ENCODE measurements at places on chromosomes 11 and 22.

DNA sequence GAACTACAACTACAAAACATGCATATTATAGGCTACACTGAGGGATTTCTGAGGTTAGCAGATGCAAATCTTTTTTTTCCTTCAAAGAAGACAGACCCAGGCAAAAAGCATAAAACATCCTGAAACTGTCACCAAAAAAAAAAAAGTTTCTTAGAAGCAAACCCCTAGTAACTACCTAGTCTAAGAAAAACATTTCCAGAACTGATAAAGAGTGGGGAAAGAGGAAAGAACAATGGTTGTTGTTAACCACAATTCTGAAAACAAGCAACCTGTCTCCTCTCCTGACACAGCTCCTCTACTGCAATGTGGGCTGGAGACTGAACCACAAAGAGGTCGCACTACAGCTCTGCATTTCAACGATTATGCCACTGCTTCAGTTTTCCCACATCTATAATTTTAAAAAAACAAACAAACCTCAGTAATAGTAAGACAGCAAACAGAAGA lies 15.0 kb downstream of the DENND5A start:
- DNase-seq, result peak; percentile 10

GRCh38 chr22:22942511-22943329 lies 55.1 kb downstream of the IGLL5 start:
- DNase-seq, result peak; percentile 61

DNA sequence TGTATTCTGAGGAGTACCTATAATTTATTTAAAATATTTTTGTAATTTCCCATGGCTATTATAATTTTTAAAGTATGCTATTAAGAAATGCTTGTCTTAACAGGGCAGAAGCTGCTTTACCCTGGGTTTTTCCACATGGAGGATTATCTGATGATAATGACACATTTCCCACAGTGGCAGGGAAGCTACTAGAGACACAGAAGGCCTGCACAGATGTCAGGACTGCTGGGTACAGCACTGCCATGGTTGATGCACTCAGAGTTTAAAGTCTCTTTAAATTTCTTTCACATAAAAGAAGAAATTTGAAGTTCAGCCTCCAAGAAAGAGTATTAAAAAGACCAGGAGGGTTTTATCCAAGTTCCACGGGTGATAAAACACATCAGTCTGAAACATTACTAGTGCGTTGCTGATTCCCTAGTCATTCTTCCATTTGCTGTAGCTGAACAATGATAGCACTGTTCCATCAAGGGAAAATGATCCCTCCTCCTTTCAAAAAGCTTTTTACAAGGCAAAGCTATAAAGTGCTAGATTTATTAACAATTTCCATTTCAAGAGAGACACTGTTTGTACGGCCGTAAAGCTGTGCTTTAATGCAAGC lies 363.0 kb downstream of the CNTN5 start:
- no peak for DNase-seq

DNA sequence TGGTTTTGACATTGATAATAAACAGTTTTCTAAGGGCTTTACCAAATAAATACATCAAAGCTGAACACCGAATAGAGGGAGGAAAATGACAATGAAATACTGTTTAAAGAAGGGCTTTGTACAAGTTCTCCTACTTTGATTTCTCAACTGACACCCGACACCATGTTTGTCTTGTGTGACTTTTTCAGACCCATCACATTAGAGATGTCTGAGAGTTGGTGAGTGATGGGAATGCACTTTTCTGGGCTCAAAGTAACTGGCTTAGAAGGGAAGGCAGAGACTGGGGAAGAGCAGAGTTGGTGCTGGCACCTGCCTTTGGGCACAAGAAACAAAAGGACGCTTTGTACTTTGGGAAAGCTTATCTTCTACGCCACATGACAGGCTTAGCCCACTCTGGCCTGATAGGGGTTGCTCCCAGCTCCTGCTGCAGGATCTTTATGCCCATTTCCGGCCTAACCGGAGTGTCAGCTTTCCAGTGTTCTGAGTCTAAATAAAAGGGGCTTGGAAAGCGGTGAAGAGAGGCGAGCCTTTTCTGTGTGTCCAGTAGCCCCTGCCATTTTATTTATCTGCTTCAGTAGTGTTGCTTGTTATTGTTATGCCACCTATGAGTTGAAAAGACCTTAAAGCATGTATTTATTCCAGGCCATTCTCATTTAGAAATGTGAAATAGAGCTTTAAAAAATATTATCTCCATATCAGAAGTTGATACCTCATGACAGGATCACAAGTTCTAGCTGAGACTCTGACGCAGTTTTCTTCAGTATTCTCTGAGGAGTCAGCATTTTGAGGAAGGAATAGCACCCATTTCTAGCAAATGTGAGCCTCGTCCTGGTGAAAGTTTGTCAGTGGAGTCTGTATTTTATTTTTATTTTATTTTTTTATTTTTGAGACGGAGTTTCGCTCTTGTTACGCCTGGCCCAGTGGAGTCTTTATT lies 24.2 kb downstream of the KREMEN1 start:
- DNase-seq, result no peak

GRCh38 chr11:27938011-27938410 lies 169.9 kb downstream of the KIF18A start:
- DNase-seq, result no peak

DNA sequence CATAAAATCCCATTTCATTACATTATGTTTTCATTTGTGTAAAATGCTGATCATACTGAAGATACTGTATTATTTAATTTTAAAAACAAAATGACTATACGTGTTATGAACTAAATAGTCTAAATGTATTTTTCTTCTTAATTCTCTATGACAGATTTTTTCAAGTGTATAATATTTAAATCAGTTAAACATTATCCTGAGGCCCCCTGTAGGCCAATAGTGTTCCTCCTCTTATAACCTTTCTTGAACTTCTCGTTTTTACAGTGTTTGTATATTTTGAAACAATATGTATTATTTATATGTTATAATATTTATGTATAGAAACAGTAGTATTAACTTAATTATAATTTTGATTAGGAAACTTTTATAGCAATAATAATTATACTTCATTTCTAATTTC lies 151.1 kb upstream of the CHORDC1 start:
- no peak for DNase-seq

GRCh38 chr22:47386812-47387510 lies 624.5 kb downstream of the TBC1D22A start:
- DNase-seq, result no peak
